ENCODE measurements at places on chromosomes 5 and 9. TPM values are rescaled to one million over a fixed set of nuclear protein-coding genes. Genes with fewer than 3 reads are reported as not detected.

GRCh38 chr9:77435688-77436087 lies 212.4 kb downstream of the GNA14 start:
- H3K27me3 ChIP-seq: no peaks in the 10 kb centered on the region
- H3K4me3 ChIP-seq: no peak overlapping the region
- no peaks in the 10 kb centered on the region for H3K36me3 ChIP-seq
- no peaks in the 10 kb centered on the region for H3K4me1 ChIP-seq

- no peaks in the 10 kb centered on the region for H3K27me3 ChIP-seq
- H3K4me3 ChIP-seq: no peak overlapping the region
- no peaks in the 10 kb centered on the region for H3K4me1 ChIP-seq
- H3K27ac ChIP-seq: peak overlapping the region; percentile 59
- H3K36me3 ChIP-seq: no peaks in the 10 kb centered on the region
Measured at GRCh38 chr9:86794391-86795046, 152.8 kb downstream of the GAS1 start.

NTNG2 gene
- 12.1 TPM for total RNA-seq

DNA sequence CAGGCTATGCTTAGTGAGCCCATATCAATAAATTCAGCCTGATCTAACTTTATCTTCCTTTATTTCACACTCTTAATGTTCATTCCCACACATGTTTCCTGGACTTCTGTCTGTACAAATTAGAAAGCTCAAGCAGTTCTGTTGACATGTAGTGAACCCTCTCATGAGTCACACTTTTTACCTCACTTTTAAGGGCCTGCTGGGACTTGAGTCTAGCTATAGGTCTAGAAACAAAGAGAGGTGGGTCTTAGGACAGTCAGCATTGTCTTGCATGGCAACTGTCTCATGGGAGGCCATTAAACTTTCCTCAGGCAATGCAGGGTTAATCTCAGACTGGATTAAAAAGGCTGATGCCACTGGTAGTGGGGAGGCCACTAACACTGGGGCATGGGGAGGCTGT lies 8.6 kb upstream of the CCNH start:
- no peaks in the 10 kb centered on the region for H3K27me3 ChIP-seq
- no peak for DNase-seq
- H3K4me3 ChIP-seq: no peak overlapping the region
- no peaks in the 10 kb centered on the region for H3K4me1 ChIP-seq

PCDHB2 gene
- total RNA-seq: 2.8 TPM

DRD1 gene
- total RNA-seq: 0.29 TPM

DNA sequence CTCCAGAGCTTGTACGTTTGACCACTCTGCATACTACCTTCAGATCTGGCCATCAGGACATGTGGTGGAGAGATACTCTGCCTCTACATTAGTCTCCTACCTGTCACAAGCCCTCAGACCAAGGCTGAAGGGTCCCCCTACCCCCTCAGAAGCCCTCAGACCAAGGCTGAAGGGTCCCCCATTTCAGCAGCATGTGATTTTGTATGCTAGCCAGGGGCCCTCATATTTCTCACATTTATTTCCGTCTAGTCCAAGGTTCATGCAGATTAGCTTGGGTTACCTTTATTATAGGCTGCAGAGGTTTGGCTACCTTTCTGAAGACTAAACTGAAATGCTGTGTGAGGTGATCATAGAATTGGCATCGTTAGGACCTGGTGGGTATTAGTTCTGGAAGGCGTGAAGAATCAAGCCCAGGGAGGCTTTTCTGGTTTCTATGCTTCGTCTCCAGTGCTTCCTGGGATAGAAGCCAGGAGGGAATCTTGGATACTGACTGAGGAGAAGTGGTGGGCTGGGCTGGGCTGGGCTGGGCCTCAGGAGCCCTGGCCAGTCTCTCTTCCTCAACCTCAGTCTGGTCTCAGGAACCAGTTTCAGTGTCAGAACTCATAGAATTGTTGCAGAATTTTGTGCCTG lies 2.8 kb downstream of the SMIM32 start:
- H3K4me1 ChIP-seq: peaks cover 3% of the 10 kb centered on the region
- no peak for DNase-seq
- H3K27ac ChIP-seq: no peak overlapping the region
- no peak overlapping the region for H3K4me3 ChIP-seq

TEX48 gene
- total RNA-seq: not detected

LCN1 gene
- total RNA-seq: not detected

- no peak for DNase-seq
- no peaks in the 10 kb centered on the region for H3K36me3 ChIP-seq
- H3K27ac ChIP-seq: no peak overlapping the region
- H3K27me3 ChIP-seq: no peaks in the 10 kb centered on the region
- peaks cover 10% of the 10 kb centered on the region for H3K4me1 ChIP-seq
- no peak overlapping the region for H3K4me3 ChIP-seq
Measured at GRCh38 chr5:14414007-14414406, 167.6 kb upstream of the OTULINL start.

C9 gene
- total RNA-seq: not detected

DNA sequence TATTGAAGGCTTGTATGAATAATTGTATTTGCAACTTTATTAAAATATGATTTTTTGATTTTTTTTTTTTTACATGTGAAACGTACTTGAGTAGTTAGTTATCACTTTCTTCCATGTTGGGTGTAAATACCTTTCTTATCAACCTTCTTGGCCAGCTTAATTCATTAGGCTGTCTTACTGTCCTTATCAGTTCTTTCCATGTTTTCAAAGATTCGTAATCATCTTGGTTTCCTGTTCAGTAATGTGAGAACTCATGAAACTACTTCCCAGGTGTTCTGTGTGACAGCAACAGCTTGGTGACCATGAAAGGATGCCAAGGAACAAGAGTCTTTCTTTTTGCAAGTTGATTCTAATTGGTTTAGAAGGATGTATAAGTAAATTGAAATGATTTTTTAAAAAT lies 100.0 kb downstream of the ADGRV1 start:
- no peak overlapping the region for H3K27ac ChIP-seq
- no peaks in the 10 kb centered on the region for H3K4me1 ChIP-seq
- H3K36me3 ChIP-seq: no peaks in the 10 kb centered on the region
- H3K27me3 ChIP-seq: no peaks in the 10 kb centered on the region
- DNase-seq: no peak

- no peak overlapping the region for H3K4me3 ChIP-seq
- H3K27me3 ChIP-seq: no peaks in the 10 kb centered on the region
- H3K27ac ChIP-seq: no peak overlapping the region
- DNase-seq: no peak
Measured at GRCh38 chr5:103605277-103605676, 42.7 kb upstream of the NUDT12 start.

GRCh38 chr9:113673726-113674125 lies 202.4 kb upstream of the ZNF618 start:
- no peaks in the 10 kb centered on the region for H3K36me3 ChIP-seq
- H3K27ac ChIP-seq: no peak overlapping the region
- no peak for DNase-seq
- H3K4me3 ChIP-seq: no peak overlapping the region
- H3K4me1 ChIP-seq: no peaks in the 10 kb centered on the region

DNA sequence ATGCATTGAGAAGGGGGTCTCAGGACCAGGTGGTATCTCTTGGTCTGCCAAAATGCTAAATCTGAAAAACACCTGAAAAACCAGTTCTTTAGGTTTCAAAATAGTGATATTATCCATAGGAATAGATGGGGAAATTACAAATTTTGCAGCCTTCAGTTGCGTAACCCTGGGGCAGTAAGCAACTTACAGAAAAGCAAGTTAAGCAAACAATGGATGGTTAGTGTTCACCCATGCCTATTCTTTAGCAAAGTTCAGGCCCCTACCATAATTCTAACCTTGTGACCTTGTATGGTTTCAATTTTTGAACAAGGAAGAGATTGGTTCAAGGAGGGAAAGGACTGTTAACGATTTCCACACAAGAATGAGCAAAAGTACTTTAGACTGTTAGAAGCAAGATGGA lies 24.5 kb downstream of the GLRX start:
- H3K4me1 ChIP-seq: peaks cover 20% of the 10 kb centered on the region
- H3K36me3 ChIP-seq: peaks cover 9% of the 10 kb centered on the region
- no peaks in the 10 kb centered on the region for H3K27me3 ChIP-seq
- H3K27ac ChIP-seq: no peak overlapping the region

GABRA1 gene
- not detected for total RNA-seq

ANKRD31 gene
- 0.78 TPM for total RNA-seq

- H3K27me3 ChIP-seq: no peaks in the 10 kb centered on the region
- H3K4me1 ChIP-seq: no peaks in the 10 kb centered on the region
- no peak overlapping the region for H3K27ac ChIP-seq
- no peaks in the 10 kb centered on the region for H3K36me3 ChIP-seq
- no peak overlapping the region for H3K4me3 ChIP-seq
Measured at GRCh38 chr5:15864536-15865215, 314.9 kb downstream of the MARCHF11 start.

GRCh38 chr9:83523684-83524083 lies 14.5 kb downstream of the FRMD3 start:
- H3K4me3 ChIP-seq: no peak overlapping the region
- H3K27ac ChIP-seq: no peak overlapping the region
- no peak for DNase-seq
- H3K36me3 ChIP-seq: no peaks in the 10 kb centered on the region
- H3K4me1 ChIP-seq: no peaks in the 10 kb centered on the region

GRCh38 chr9:112664531-112664930 lies 53.4 kb downstream of the INIP start:
- H3K36me3 ChIP-seq: no peaks in the 10 kb centered on the region
- no peak for DNase-seq
- H3K27me3 ChIP-seq: no peaks in the 10 kb centered on the region

- no peak overlapping the region for H3K27ac ChIP-seq
- H3K4me3 ChIP-seq: no peak overlapping the region
- H3K4me1 ChIP-seq: no peaks in the 10 kb centered on the region
- H3K36me3 ChIP-seq: no peaks in the 10 kb centered on the region
Measured at GRCh38 chr5:160931283-160931682, 79.3 kb upstream of the ATP10B start.

STC2 gene
- 3.5 TPM for total RNA-seq

GRCh38 chr9:99056886-99057664 lies 47.8 kb upstream of the TGFBR1 start:
- H3K27ac ChIP-seq: no peak overlapping the region
- H3K27me3 ChIP-seq: no peaks in the 10 kb centered on the region
- H3K4me1 ChIP-seq: no peaks in the 10 kb centered on the region
- H3K4me3 ChIP-seq: no peak overlapping the region
- DNase-seq: no peak

DNA sequence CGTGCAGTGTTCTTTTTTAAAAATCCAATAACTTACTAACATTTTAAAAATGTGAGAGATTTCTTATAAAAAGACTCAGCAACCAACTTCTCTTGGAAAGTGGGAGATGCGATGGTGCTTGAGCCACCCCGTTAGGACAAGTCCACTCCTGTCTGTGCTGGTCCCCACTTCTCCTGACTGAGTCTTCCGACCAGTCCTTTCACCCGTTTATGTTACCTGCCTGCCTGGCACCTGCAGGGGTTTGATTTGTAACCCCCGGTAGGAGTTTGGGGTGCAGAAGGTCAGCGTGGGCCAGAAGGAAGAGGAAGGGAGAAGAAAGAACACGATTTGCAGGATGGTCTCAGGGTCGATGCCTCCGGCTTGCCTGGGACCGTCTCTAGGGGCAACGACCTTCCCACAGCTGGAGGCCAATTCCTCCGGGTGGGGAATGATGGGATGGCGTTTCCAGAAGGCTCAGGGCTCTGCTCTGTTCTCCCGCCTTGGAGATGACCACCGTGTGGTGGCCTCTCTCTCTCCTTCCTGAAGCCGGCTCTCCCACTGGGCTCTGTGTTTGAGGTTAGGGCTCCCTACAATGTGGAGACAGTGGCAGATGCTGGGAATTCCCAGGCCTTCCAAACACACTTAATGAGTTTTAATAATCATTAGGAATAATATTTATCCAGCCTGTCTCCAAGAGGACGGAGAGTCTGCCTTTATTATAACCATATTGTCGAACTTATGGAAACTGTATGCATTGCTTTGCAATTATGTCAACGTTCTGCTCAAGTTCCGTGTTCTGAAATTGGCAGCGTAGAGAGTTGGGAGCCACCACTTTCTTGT lies 14.8 kb downstream of the COL27A1 start:
- H3K27me3 ChIP-seq: no peaks in the 10 kb centered on the region
- no peak overlapping the region for H3K27ac ChIP-seq
- H3K4me3 ChIP-seq: no peak overlapping the region
- no peaks in the 10 kb centered on the region for H3K36me3 ChIP-seq
